Hematopoietic multipotent progenitor cell treated with erythropoietin and hydrocortisone succinate and interleukin-3 and kit ligand, for 17 days (in vitro differentiated cells): ENCODE measurements at places on chromosomes 7 and 10.

DNA sequence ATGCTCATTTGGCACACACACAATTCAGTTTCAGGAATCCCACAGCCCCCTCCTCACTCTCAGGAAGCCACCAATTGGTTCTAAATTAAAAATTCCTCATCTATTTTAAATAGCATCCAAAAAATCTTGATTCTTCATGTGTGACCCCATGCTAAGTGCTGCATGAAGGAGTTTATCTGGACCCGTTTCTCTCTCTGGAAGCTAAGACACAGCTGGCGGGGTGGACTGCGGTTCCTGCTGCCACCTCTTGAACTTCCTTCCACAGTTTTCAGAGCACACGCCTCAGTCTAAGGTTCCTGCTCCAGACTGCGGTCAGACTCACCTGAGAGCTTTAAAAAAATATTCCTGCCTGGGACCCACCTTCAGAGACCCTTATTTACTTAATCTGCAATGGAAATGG is 34.5 kb downstream of the LYZL1 start:
- DNase-seq: no peak

DNA sequence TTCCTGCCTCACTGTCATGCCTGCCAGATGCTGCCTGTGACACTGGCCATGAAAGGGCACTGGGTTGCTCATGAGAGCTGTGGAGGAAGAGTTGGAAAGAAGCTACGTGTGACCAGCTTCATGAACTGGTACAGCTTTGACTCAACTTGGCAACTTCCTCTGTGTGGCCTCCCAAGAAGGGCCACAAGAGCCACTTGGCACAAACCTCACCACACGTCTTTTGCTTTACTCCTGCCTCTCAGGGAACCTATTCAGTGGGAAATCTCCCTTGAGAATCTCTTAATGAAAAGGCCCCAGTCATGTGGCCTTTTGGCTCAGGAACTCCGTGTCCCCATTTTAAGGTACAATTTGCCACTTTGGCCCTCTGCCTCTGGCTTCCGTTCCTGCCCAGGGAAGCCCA is 54.5 kb downstream of the FRMD4A start:
- no peak for DNase-seq

GRCh38 chr7:120720317-120720716 is 137.6 kb downstream of the TSPAN12 start:
- DNase-seq: no peak

DNA sequence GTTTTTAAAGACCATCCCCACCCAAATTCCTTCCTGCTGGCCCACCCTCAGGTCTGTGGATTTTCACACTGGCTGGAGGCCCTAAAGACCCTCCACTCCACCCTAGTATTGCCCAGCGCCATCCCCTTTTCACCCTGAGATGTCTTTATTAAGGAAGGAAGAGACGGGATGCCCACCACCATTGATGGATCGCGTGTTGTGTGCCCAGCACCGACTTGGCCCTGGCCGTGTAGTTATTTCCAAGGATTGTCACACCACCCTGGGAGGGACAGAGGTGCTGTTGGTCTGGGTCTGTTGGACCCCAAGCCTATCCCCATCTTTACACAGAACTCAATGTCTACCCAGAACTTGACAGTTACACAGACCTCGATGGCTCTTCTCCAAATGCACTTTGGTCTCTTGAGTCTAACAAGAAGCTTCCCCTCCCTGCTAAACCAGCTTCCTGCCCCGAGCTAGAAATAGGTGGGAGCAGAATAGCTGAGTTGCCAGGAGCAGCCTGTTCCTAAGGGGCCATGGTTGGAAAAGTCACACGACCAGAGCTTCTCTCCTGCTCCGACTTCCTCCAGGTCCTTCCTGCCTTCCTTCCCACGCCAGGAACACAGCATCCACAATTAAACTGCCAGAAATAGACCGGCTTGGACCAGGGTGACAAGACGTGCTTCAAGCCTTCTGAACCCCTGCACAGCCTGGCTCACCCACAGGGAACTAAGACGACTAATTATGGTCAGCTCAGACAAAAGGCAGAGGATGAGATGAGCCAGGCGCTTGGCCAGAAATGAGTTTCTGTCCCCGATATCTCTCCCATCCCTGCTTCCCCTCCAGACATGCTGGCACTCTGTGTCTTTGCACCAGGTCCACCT is 139.5 kb upstream of the CHST15 start:
- DNase-seq: no peak

DNA sequence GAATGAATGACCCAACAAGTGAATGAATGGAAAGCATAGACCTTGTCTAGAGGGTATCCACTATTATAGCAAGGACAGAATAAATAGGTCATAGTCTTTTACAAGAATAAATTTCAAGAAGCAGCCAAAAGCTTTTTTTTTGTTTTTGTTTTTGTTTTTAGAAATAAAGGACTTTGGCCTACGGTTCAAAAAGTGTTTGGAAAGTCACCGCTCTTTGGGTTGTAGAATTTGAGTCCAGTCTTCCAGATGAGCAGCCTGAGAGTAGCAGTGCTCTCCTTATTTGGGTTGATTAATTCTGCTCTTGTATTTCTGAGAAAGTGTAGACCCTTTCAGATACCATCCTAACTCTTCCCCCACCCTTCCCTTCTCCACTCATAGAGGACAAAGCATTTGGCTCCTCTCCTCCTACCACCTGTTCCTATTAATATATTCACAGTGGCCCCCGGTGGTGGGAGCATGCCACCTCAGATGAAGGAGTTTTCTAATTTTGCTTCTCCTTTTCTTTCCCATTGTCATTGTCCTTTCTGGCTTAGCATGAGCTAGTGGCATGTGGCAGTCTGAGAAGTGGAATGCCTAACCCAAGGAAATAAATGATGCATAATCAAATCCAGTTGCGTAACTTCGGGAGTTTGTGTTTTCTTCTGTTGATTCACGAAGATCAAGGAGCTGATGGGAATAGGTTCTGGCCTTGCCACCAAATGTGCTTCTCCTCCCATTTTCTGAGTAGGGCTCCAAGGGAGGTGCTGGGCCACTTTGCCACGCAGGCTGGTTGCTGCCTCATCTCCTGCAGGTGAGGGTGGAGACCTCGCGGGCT is 114.7 kb downstream of the CHN2 start:
- no peak for DNase-seq
